ENCODE measurements at places on chromosomes 5 and 9. TPM values are rescaled to one million over a fixed set of nuclear protein-coding genes. Genes with fewer than 3 reads are reported as not detected.

DNA sequence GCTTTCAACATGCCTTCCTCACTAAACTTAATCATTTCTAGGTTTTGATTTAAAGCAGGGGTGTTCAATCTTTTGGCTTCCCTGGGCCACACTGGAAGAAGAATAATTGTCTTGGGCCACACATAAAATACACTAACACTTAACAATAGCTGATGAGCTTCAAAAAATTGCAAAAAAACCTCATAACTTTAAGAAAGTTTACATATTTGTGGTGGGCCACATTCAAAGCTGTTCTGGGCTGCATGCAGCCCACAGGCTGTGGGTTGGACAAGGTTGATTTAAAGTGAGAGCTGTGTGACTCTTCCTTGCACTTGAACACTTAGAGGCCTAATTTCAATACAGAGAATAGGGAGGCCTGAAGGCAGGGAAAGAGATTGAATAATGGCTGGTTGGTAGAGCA lies 598.3 kb downstream of the EFNA5 start:
- no peak for DNase-seq

DNA sequence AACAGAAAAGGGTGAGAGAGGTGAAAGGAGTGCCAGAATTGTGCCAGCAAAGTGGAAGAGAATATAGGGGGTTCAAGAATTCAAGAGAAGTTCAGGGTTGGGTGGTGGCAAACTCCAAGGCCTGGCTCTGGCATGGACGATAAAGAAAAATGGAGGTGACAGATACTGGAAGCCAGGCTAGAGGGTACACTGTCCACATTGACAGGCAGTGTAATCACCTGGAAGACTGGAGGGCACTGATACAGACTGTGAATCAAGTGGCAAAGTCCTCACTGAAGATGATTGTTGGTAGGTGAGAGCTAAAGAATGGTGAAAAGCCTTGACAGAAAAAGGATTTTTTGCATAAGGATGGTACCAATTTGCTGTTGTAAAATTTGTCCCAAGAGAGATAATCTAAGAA lies 7.1 kb downstream of the SAR1B start:
- DNase-seq, result no peak

- DNase-seq, result no peak
Observed at GRCh38 chr9:136172412-136173079, 32.4 kb downstream of the LHX3 start.

GRCh38 chr9:114434878-114435311 lies 47.1 kb upstream of the AKNA start:
- peak; percentile 7 for DNase-seq

DNA sequence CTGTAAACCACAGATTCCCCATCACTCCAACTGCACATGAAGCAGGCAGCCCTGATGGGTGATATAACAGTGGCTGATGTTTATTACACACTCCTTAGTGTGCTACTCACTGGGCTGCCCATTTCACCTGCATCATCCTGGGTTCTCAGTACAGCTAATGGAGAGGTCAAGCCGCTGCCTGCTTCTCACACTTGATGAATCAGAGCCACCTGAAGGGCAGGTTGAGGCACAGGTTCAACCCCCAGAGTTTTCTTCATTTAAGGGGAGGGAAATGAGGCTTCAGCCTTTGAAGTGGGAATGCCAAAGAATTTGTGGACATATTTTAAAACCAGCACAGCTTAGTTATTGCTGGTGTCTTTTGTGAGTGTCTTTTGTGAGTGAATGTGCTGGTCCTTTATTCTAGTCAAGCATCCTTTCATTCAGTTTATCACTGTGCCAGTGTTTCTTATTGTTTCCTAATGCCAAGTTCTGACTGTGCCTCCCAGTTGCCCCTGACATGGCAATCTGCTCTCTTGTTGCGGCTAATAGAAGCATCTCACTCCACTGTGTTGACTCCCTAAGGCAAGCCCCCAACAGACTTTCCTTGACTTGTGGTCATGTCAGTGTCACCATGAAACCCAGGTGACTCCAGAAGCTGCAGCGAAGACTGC lies 109.2 kb downstream of the FBXL7 start:
- DNase-seq, result no peak

GRCh38 chr5:36535859-36536615 lies 70.4 kb upstream of the SLC1A3 start:
- no peak for DNase-seq

GRCh38 chr9:34338665-34339385 lies 9.5 kb downstream of the NUDT2 start:
- DNase-seq, result no peak

DNA sequence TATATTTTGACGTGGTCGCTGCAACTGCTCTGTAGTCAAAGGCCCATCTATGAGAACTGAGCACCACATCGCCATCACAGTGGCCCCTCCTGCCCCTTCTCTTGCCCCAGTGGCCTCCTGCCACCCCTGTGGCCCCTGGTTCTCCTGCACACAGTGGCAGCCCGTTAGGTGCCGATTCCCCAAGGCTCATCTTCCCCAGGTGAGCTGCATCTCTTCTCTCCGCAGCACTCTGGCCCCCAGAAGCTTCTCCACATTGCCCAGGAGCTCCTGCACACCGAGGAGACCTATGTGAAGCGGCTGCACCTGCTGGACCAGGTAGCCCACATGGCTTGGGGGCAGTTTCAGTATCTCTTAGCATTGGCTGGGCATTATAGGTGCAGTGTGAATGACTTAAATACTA lies 55.4 kb downstream of the FGD3 start:
- DNase-seq, result no peak

DNA sequence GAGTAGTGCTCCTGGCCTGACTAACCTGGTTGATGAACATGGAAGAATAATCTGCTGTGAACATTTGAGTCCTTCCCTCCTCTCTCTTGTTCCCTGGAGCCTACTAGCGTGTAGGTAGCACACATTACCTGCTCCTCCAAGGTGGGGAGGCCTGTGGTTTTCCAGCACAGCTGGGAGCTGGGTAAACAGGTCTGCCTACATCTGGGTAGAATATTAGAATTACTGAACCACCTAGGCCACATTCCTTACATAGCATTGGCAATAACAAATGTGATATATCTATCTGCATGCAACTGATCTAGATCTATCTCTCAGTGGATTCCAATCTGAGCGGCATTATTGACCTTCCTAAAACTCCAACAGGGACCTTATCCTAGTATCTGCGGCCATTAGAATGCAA lies 151.0 kb upstream of the ZNF366 start:
- DNase-seq, result no peak

DNA sequence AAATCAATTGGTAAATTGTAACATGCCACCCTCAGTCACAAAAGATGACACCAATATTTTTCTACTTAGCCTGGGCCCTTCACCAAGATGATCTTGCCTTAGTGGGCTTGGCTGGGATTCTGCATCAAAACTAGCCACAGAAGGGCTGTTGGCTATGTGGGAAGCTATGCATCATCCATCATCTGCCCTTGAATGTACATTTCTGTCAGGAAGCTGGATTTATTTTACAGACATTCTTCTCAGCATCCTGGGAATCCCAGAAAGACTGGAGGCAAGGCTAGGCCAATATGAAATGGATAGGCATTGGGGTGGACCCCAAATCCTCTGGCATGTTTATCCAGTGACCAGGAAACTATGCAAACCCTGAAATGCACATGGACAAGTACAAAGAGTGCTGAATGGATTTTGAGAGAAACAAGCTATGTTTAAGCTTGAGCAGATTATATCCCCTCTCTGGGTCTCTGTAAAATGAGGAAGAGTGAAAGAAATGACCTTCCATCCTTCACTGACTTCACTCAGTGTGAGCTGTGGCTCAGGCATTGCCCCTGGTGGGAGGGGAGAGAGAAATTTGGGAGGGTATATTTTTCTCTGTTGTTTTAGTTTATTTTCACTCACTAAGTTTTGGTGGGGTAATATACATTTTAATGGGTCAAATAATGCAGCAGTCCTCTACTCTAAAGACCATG lies 283.6 kb downstream of the EBF1 start:
- no peak for DNase-seq

- DNase-seq, result no peak
Observed at GRCh38 chr5:176157656-176158055, 80.6 kb upstream of the SIMC1 start.

GRCh38 chr5:153902016-153902415 lies 136.7 kb downstream of the FAM114A2 start:
- DNase-seq, result no peak

DNA sequence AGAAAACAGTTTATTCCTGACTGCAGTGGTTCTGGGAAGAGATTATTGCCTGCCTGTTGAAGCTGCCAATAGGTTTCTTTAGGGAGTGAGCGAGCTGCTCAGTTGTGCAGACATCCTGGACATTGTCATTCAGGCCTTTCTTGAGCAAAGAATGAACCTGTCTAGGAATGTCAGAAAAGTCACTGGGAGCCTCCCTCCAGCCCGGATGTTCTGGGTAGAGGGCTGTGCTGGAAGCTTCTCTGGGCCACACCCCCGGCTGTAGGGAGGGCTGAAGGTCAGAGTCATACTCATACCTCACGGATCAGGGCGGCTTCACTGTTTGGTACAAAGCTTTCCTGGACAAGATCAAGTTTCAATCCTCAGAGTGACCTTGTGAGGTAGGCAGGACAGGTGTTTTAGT lies 33.4 kb upstream of the TBC1D2 start:
- no peak for DNase-seq

DNA sequence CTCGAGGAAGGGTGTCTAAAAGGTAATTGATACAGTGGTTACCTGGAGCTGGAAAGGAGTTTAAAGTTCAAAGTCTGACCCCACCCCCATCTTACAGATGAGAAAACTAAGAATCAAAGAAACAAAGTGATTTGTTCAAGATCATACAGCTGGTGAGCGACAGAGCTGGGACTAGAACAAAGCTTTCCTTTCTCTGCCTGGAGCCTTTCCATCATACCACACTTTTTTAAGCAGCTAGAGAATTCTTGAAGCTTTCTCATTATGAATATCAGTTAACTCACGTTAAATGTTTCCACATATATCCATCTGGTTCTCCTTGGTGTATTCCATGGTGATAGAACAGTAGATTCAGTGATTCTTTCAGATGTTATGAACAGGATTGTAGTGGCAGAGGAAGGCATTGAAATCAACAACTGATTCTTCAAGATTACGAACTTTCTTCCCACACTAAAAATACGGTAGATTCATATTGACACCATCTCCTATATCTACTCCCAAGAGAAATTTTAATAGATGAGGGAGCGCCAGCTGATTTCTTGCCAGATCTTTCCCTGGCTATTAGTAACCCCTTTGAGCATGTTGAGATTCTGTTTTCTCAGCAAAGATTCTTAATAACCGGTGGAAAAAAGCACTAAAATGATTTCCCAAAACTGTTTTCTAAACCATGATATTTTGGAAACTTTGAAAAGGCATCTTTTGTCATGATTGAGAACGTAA lies 233.7 kb downstream of the ADAMTSL1 start:
- DNase-seq, result no peak

- no peak for DNase-seq
Observed at GRCh38 chr5:158060212-158060611, 201.3 kb upstream of the CLINT1 start.

- DNase-seq, result no peak
Observed at GRCh38 chr5:154077696-154078095, 38.9 kb downstream of the MFAP3 start.

GRCh38 chr5:140575309-140575708 lies 10.7 kb downstream of the SLC35A4 start:
- no peak for DNase-seq

- peak; percentile 52 for DNase-seq
Observed at GRCh38 chr5:15496886-15497285, 3.1 kb upstream of the FBXL7 start.

GRCh38 chr5:123425431-123425830 lies 2.2 kb upstream of the CEP120 start:
- DNase-seq, result no peak

Gene CYLC2
- not detected for total RNA-seq

Gene NFIB
- total RNA-seq, result 119 TPM

Gene SPATA6L
- total RNA-seq, result 3.8 TPM

Gene GRM6
- not detected for total RNA-seq

Gene CNTNAP3
- total RNA-seq, result 10.9 TPM

Gene CCL21
- total RNA-seq, result 0.64 TPM

Gene MUSK
- not detected for total RNA-seq

Gene PAEP
- not detected for total RNA-seq

Gene ITK
- total RNA-seq, result not detected

Gene BAAT
- not detected for total RNA-seq

Gene SAXO1
- not detected for total RNA-seq
